ENCODE measurements at places on chromosomes 12 and 14.

GRCh38 chr12:62873116-62873825, 61.7 kb downstream of the PPM1H start:
- DNase-seq: no peak

DNA sequence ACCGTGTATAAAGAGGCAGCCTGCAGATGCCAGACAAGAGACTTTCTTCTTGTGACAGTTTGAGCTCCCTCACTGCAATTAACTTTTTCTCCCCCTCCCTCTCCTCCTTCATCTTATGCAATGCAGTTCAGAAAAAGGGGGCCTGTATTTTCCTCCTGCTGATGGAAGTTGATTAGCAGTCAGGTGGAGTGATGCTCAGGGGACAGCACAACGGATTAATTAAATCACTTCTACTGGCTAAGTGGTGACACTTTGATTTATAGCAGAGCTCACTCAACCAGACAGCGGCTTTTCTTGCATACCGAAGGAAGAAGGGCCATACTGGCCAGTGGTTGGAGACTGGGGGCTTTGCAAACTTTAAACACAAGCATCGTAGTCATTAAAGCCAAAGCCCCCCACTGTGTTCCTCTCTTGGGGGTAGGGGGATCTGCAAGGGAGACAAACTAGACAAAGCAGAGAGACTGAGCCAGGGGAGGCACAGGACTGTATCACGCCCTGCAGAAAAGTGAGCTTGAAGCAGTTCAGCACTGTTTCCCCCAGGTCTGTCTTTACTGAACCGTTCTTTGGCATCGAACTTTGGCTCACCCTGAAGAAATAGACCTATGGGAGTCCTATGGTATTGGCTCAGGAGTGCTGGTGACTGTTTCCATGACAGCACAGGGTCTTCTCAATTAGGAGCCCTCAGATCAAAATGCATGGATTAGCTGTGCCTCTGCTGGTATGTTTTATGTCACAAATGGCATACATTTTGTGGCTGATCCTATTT, 47.7 kb downstream of the SPRING1 start:
- no peak for DNase-seq

- no peak for DNase-seq
Observed at GRCh38 chr12:13702381-13702780, 279.0 kb downstream of the GRIN2B start.

DNA sequence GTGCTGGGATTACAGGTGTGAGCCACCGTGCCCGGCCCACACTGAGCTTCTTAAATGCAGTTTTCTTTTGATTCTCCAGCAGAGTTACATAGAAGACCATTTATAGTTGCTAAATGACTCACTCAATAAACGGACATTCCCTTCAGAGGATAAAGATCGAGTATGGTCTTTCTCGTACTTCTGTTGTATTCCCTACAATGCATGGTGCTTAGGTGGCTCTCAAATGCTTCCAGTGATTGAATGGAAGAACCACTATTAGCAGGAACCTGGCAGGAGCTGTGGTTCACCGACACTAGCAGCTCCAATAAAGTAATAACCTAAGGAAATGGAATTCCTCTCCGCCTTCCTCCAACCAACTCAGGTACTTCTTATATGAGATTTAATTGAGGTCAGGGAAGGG, 3.9 kb upstream of the GPRC5A start:
- DNase-seq: no peak

GRCh38 chr12:79375050-79375449, 315.7 kb downstream of the PAWR start:
- no peak for DNase-seq

DNA sequence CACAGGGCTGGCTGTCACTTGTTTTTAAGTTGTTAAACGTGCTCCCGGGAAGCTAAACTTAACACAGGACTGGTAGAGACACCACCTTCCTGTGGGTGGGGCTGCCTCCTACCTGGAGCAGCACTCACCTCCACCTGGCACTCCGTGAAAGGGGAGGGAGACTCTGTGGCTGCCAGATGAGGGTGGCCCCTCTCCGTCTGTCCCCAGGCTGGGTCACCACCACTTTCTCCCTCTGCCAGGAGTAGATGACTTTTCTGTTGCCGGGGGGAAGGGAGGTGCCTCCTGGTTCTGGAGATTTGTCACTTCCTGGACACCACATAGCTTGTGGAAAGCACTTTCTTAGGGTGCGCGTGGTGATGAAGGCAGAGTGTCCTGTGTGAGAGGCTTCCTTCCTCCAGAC, 81.3 kb downstream of the WDR20 start:
- no peak for DNase-seq

Measured in pancreas (tissue), 10 donors.